ENCODE measurements at places on chromosomes 1 and 21.
A peak's percentile ranks its signal among the peaks of the same experiment; 100 is the strongest.

DNA sequence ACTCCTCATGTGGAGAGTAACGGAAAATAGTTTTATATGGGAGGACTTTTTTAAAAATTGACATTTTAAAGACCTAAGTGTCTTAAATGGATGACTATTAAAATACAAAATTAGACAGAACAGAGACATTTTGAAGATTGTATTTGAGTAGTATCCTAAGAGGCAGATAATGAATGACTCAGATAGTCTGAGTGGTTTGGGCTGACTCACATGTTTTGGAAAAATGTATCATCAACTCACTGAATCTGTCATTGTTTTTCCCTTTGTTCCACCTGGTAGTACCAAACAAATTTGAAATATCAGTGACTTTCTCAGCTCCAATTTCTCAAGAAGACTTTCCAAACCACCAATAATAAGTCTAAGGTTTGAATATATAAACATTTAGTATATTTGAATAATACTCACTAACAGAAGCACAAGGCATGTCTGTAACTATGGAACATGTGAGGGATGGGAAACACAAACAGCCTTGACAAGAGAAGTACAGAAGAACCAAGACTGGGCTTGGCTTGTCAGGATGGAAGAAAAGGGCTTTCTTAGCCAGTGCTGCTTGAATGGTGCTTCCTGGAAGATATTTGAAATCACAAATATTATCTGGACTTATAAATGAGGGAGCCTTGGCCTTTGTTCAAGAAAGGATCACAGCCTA, 90.6 kb downstream of the SGIP1 start:
- peak; percentile 27 for DNase-seq

DNA sequence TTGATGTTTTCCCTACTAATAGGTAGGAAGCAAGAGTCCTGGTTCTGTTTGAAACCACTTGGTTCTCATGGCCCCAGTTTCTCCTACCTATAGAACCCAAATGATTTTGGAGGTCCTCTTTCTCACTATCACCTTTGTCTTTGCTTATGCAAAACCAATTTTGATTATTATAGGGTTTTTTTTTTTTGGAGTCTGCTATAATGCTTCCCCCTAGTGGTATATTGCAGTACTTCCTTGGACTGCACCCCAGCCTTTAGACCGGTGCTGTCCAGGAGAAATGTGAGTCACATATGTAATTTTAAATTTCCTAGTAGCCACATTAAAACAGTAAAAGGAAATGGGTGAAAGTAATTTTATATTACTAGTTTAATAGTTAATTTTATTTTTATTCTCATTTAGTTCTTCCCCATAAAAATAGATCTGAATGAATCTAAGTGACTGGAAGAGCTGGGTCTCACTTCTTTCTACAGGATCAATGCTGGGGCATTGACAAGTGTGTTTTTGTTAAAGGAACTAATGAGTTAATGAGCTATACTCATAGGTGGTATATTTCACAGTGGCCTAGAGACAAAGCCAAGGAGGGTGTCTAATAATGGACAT, 10.6 kb downstream of the FCMR start:
- peak; percentile 20 for DNase-seq

DNA sequence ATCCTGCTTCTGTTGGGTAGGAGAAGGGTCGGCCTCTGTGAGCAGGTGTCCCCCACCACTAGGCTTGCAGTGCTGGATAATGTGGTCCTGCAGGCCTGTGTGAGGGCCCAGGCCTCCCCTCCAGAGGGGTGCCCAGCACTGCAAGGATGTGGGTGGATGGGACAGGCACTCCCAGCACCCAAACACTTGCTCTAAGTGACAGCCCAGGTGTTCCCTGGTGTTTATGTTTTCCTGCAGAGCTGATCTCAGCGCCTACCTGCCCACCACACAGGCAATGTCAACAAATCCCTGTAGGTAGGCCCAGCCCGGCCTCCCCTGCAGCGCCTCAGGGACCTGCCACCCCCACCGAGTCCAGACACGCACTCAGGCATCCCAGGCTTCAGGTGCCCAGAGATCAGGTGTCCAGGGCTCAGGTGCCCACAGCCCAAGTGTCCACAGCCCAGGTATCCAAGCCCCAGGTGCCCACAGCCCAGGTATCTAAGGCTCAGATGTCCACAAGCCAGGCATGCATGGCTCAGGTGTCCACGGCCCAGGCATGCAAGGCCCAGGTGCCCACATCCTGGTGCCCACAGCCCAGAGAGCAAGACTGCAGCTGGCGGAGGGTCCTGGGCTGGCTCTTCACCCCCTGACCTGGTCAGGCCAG, 59.2 kb downstream of the WNT9A start:
- DNase-seq = no peak

DNA sequence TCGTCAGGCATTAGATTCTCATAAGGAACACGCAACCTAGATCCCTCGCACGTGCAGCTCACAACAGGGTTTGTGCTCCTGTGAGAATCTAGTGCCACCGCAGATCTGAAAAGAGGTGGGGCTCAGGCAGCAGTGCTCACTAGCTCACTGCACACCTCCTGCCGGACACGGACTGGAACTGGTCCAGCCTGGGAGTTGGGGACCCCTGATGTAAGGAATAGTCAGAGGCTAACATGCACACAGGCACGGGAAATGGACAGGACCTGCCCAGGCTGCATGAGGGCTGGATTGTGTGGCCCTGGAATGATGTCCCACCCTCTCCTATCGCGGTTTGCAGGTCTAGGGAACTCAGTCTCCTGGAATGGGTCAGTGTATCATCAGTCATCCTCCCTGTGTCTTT, 23.2 kb upstream of the MX1 start:
- DNase-seq = no peak

Data from NCI-H2029 treated with DMSO at 0.1 percent for 48 hours (cell line).